ENCODE measurements at places on chromosomes 3 and 15. TPM values are rescaled to one million over a fixed set of nuclear protein-coding genes. Genes with fewer than 3 reads are reported as not detected.

CHL1 gene
- not detected for total RNA-seq

CCDC66 gene
- 3.2 TPM for total RNA-seq

CCDC80 gene
- 318 TPM for total RNA-seq

USP50 gene
- not detected for total RNA-seq

TM4SF4 gene
- not detected for total RNA-seq

GPR15 gene
- not detected for total RNA-seq

ROPN1 gene
- total RNA-seq = 0.18 TPM

DNAH12 gene
- total RNA-seq = not detected

ENTPD3 gene
- total RNA-seq = not detected

KLHL40 gene
- total RNA-seq = not detected

NTRK3 gene
- not detected for total RNA-seq

MEGF11 gene
- not detected for total RNA-seq

RASL12 gene
- 12.1 TPM for total RNA-seq

NLGN1 gene
- total RNA-seq = 2.0 TPM

TRH gene
- total RNA-seq = 0.18 TPM

CADM2 gene
- total RNA-seq = not detected

FANCD2OS gene
- not detected for total RNA-seq

SEMA3B gene
- total RNA-seq = 23.0 TPM

GADL1 gene
- total RNA-seq = not detected

SRPRB gene
- 78.5 TPM for total RNA-seq

GASK1A gene
- 1.1 TPM for total RNA-seq

PRTG gene
- 2.5 TPM for total RNA-seq

TMEM207 gene
- not detected for total RNA-seq

SPG11 gene
- total RNA-seq = 36.5 TPM

SLC26A6 gene
- total RNA-seq = 26.2 TPM

PLSCR5 gene
- total RNA-seq = not detected

RASGRF1 gene
- 5.2 TPM for total RNA-seq

ZNF654 gene
- 4.9 TPM for total RNA-seq

CCR2 gene
- total RNA-seq = not detected

GABRR3 gene
- total RNA-seq = not detected

ARGFX gene
- not detected for total RNA-seq

LRRC2 gene
- not detected for total RNA-seq

Measured in myometrial cell (primary cell).